Ammon's horn (tissue), 1 donor: ENCODE measurements at places on chromosomes 2 and 18.

GRCh38 chr2:144317071-144317738, 202.7 kb downstream of the ZEB2 start:
- DNase-seq = no peak

GRCh38 chr18:11074889-11075288, 74.5 kb downstream of the PIEZO2 start:
- no peak for DNase-seq

- DNase-seq = no peak
Measured at GRCh38 chr2:219557791-219558785, 13.3 kb downstream of the OBSL1 start.

- DNase-seq = no peak
Measured at GRCh38 chr2:55732854-55733253, 39.2 kb upstream of the PNPT1 start.

- DNase-seq = no peak
Measured at GRCh38 chr2:238645095-238645494, 202.8 kb upstream of the TWIST2 start.

GRCh38 chr2:199279146-199279545, 178.6 kb downstream of the SATB2 start:
- no peak for DNase-seq

DNA sequence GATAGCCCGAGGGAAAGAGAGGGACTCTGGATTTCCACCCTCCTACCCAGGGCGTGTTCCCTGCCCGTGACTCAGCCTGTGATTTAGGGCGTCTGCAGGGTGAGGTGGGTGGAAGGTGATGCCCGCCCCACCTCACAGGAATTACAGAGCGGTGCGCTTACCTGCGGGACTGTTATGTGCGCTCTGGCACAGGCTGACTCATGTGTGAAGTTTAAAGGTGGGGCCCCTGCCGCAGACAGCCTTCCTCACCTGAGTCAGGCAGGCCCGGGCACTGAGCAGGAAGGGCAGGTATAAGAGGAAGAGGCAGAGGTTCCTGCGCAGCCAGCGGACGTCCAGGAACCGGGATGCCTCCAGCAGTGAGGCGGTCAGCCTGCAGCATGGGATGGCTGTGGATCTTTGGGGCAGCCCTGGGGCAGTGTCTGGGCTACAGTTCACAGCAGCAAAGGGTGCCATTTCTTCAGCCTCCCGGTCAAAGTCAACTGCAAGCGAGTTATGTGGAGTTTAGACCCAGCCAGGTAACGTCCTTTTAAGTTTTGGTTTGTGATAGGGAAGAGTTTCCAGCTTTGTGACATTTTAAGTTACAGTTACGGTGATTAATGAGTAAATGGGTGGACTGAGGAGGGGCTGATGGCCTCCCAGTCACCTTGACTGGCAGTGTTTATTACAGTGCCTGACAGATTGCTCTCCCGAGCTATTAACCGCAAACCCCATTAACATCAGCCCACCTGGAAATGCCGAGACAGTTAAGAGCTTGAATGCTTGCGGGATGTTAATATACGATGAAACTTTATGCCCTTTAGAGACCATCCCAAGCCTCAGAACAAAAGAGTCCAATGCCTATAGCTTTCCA, 141.6 kb upstream of the TTC39C start:
- DNase-seq = no peak

GRCh38 chr2:204051476-204051875, 114.9 kb downstream of the ICOS start:
- no peak for DNase-seq
